ENCODE measurements at places on chromosomes 5 and 9. TPM values are rescaled to one million over a fixed set of nuclear protein-coding genes. Genes with fewer than 3 reads are reported as not detected.

The SOWAHA gene
- total RNA-seq = not detected

The OLFM1 gene
- total RNA-seq = 278 TPM

The DAB2 gene
- total RNA-seq = 30.1 TPM

The PCDHB3 gene
- total RNA-seq = 2.6 TPM

The LPAR1 gene
- 29.0 TPM for total RNA-seq

The SLC25A48 gene
- total RNA-seq = not detected

The LCN15 gene
- total RNA-seq = not detected

The FRMD3 gene
- 0.98 TPM for total RNA-seq

The PCDHAC2 gene
- 7.1 TPM for total RNA-seq

The FAM81B gene
- total RNA-seq = not detected

The CD14 gene
- 0.48 TPM for total RNA-seq

The EMB gene
- total RNA-seq = 18.9 TPM

The ELAVL2 gene
- not detected for total RNA-seq

The NR5A1 gene
- not detected for total RNA-seq

The SLC6A3 gene
- total RNA-seq = not detected

The NKD2 gene
- 22.9 TPM for total RNA-seq

The PRSS3 gene
- not detected for total RNA-seq

The ELP1 gene
- 38.7 TPM for total RNA-seq

The PTGER4 gene
- total RNA-seq = 2.5 TPM

The ACOT12 gene
- not detected for total RNA-seq

The ADGRD2 gene
- total RNA-seq = not detected

The PCA3 gene
- not detected for total RNA-seq

The C5orf22 gene
- total RNA-seq = 31.9 TPM

The SLC22A4 gene
- total RNA-seq = 0.99 TPM

The QSOX2 gene
- total RNA-seq = 43.7 TPM

The APBA1 gene
- total RNA-seq = 0.13 TPM

The OTULINL gene
- 0.59 TPM for total RNA-seq

The GPX3 gene
- total RNA-seq = 0.19 TPM

The LECT2 gene
- not detected for total RNA-seq

The ABO gene
- not detected for total RNA-seq

The SMC2 gene
- 67.9 TPM for total RNA-seq

The TENT4A gene
- total RNA-seq = 51.7 TPM

The C7 gene
- 22.3 TPM for total RNA-seq

The SPINK13 gene
- not detected for total RNA-seq

The CCDC183 gene
- total RNA-seq = not detected

The SLC25A2 gene
- total RNA-seq = 0.88 TPM

The OLFML2A gene
- 2.9 TPM for total RNA-seq

The ANXA2R gene
- 1.4 TPM for total RNA-seq

The CCDC192 gene
- total RNA-seq = not detected

The ZNF354B gene
- 13.8 TPM for total RNA-seq

The PCDH12 gene
- 0.57 TPM for total RNA-seq

The SPAG8 gene
- total RNA-seq = 1.4 TPM

The PDE8B gene
- 0.85 TPM for total RNA-seq
